HuH-7 (cell line): ENCODE measurements at places on chromosomes 4 and X.
A peak's percentile ranks its signal among the peaks of the same experiment; 100 is the strongest.

- DNase-seq: peak; percentile 34
These were observed 98.3 kb upstream of the MAML3 start for GRCh38 chr4:140252141-140252741.

GRCh38 chr4:152348670-152349069 lies 187.2 kb downstream of the FBXW7 start:
- DNase-seq: no peak

GRCh38 chrX:121356850-121357171 lies 309.4 kb downstream of the GLUD2 start:
- DNase-seq: no peak

- no peak for DNase-seq
These were observed 9.4 kb downstream of the TEX13A start for GRCh38 chrX:105211066-105211575.

GRCh38 chr4:8642651-8643321 lies 50.2 kb downstream of the CPZ start:
- no peak for DNase-seq

- no peak for DNase-seq
These were observed 920.1 kb upstream of the TENM3 start for GRCh38 chr4:181323061-181323460.

- no peak for DNase-seq
These were observed 7.8 kb upstream of the INTS6L start for GRCh38 chrX:135512508-135513129.

- no peak for DNase-seq
These were observed 234.0 kb upstream of the BCOR start for GRCh38 chrX:40331762-40332161.

- no peak for DNase-seq
These were observed 45.5 kb downstream of the STAP1 start for GRCh38 chr4:67604029-67604381.

DNA sequence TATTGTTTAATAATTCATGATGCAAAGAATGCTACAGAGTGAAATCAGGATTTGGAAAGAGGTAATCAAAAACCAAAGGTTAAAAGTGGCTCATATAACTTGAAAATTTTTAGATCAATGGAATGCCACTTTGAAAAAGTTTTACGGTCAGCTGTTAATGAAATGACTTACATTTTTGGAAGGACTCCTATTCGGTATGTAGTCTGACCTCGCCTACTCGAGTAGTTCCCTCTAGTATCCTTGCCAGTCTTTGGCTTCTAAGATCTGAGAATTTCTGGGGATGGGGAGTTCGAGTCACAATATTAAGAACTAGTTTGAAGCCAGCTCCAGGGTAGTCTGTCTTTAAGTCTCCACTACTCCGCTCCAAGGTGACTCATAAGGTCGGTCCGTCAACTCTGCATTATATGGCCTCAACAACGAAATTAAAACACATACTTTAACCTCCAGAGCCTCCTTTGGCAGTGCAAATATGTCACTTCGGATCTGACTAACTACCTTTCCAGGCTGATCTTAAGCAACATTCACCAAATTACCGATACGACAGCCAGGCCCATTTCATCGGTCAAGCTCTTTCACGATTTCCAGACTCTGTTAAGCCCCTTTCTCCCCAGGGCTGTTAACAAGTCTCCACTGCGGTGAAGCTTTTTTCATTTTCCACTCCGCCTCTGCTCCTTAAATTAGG lies 733 bp upstream of the NAA15 start:
- no peak for DNase-seq

DNA sequence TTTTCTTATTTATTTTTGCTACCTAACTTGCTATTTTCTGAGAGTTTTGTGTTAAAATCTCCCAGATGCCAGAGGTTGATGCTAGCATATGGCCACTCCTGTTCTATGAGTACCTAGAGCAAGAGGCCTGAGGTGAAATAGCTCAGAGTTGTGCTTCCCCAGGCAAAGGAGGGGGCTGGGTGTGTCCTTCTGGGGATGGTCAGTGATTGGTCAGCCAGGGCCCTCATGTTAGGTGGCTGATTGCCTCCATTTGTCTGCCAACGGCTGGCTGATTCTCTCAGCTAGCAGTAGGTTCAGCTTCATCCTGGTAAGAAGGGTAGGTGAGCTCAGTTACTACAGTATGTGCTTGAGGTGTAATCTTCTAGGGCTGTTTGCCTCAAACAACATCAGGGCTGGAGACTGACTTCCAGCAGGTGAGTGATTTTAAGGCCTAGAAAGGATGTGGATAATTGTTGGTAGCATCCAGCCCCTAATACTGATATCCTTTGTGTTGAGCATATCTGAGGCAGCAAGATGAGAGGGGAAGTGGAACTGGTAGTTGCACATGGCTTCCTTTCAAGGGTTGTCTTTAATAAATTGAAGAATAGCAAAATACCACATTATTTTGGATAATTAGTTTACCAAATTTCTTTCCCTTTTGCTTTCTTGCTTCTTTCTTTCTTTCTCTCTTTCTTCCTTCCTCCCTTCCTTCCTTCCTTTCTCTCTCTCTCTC lies 62.5 kb upstream of the RHOH start:
- DNase-seq: no peak

DNA sequence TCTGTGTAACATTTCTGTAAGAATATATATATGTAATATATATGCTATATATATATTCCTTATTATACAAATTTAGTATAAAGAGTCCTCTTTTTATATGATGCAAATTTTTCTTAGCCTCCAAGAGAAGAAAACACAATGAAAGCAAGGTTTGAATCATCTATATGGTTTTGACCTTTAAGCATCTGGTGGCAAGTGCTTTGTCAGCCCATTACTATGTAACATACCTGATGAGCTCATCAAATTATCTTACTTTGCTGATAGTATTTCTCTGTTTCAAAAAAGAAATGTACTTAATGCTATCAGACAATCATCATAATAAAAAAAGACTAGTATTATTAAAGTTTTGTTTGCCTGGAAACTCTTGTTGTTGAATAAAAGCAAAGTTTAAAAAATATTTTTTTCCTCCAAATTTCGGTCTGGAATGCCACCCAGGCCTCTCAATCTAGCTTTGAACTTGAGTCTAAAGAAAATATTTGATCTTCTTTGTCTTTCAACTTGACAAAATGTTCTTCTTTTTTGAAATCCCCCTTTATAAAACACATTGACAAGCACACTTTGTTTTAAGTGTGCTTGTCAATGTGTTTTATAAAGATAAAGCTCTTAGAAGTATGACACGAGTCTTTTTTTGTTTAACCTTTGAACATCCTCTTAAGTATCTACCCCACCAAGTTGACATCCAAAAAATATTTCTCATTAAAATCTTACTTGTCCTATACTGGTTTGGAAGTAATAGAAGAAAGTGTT lies 26.2 kb downstream of the ZNF330 start:
- DNase-seq: no peak

GRCh38 chrX:22629105-22629725 lies 356.5 kb downstream of the CBLL2 start:
- DNase-seq: no peak

DNA sequence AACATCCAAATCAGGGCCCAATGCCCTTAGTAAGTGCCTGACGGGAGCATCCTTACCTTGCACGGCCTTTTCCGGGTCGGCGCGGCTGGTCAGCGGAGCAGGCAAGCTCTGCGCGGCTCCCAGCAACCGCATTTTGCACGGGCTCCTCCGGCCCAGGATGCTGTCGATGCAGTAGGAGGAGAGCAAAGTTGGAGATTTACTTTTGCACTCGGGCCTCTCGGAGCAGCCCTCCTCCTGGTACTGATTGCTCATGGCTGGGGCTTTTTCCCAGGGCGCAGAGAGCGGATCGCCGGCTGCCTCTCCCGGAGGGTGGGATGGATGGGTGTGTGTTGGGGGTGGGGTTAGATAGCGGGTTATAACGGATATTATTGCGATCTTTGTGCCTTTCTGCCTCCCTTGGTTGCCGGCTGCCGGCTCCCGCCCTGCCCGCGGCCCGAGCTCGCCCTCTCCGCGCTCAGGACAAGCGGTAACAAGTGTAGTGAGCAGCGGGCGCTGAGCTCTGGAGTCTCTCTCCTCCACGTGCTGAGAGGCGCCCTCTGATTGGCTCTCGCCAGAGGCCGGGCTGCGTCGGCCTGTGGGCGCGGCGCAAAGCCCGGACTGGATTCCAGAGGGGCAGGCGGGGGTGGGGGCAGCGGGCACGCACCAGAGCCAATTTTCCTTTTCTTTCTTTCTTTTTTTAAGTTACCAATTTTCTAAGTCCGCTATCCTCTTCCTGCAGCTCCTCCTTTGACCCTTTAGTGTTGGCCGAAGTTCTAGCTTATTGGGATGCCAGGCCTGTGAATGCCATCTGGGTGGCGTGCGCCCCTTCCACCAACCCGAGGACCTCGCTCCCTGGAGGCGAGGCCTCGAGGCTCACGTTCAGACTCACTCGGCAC lies at the start of gene ARX:
ARX (minus strand) TSS at position 480 of the 875 bp plus-strand sequence; CDS start at position 252, 228 bp downstream.
- DNase-seq: no peak

DNA sequence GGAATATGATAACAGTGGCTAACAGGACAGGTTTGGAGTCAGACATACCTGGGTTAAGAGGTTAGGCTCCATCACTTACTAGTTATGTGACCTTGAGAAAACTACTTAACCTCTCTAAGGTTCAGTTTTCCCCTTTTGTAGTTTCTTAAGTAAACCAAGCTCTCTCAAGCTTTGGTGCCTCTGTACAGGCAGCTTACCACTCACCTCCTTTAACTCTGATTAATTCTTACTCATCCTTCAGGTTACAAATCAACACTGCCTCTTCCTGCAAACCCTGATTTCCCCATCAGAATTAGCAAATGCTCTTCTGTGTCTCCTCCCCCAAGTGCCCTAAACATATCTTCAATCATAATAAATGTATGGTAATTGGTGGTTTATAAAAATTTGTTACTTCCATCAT lies 3.5 kb upstream of the SERTM2 start:
- DNase-seq: no peak
